ENCODE measurements at places on chromosomes 12 and 14. TPM values are rescaled to one million over a fixed set of nuclear protein-coding genes. Genes with fewer than 3 reads are reported as not detected.

The VPS37B gene
- 52.4 TPM for total RNA-seq

The TAS2R10 gene
- total RNA-seq: not detected

The DAO gene
- total RNA-seq: not detected

The KLRK1 gene
- total RNA-seq: 1.2 TPM

The ATP2A2 gene
- total RNA-seq: 176 TPM

The ABHD4 gene
- total RNA-seq: 18.7 TPM

The KCNJ8 gene
- total RNA-seq: 29.8 TPM

The CMTM5 gene
- 2.9 TPM for total RNA-seq

The TSPAN19 gene
- total RNA-seq: not detected

- peaks cover 13% of the 10 kb centered on the region for H3K36me3 ChIP-seq
- H3K4me1 ChIP-seq: peaks cover 18% of the 10 kb centered on the region
- H3K27ac ChIP-seq: no peak overlapping the region
- no peak for DNase-seq
- H3K27me3 ChIP-seq: no peaks in the 10 kb centered on the region
- H3K4me3 ChIP-seq: no peak overlapping the region
These were observed 175.8 kb upstream of the BCL2L14 start for GRCh38 chr12:11894890-11895289.

GRCh38 chr12:12839003-12839395, 25.9 kb downstream of the DDX47 start:
- H3K27me3 ChIP-seq: no peaks in the 10 kb centered on the region
- DNase-seq: no peak
- no peak overlapping the region for H3K27ac ChIP-seq
- peaks cover 2% of the 10 kb centered on the region for H3K36me3 ChIP-seq
- H3K4me1 ChIP-seq: no peaks in the 10 kb centered on the region

- DNase-seq: no peak
- H3K27ac ChIP-seq: no peak overlapping the region
- no peak overlapping the region for H3K4me3 ChIP-seq
- no peaks in the 10 kb centered on the region for H3K4me1 ChIP-seq
These were observed 3.7 kb upstream of the KRT2 start for GRCh38 chr12:52655720-52656124.

DNA sequence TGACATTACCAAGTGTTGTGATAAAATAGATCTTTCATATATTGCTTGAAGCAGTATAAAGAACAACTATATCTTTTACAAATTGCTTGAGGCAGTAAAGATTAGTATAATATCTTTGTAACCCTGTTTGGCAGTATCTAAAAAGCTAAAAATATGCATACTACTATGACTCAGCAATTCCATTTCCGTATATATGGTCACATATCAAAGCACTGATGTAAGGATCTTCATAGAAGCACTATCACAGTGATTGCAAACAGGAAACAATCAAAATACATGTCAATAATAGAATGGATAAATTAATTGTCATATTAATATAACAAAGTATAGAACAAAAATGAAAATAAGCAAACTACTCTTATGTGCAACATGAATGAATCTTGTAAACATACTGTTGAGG, 158.4 kb upstream of the IGF1 start:
- no peaks in the 10 kb centered on the region for H3K36me3 ChIP-seq
- no peak overlapping the region for H3K27ac ChIP-seq
- no peaks in the 10 kb centered on the region for H3K4me1 ChIP-seq
- DNase-seq: no peak
- no peaks in the 10 kb centered on the region for H3K27me3 ChIP-seq

- H3K27ac ChIP-seq: no peak overlapping the region
- H3K36me3 ChIP-seq: no peaks in the 10 kb centered on the region
- H3K4me1 ChIP-seq: no peaks in the 10 kb centered on the region
These were observed 357.4 kb upstream of the PRICKLE1 start for GRCh38 chr12:42946871-42947381.

DNA sequence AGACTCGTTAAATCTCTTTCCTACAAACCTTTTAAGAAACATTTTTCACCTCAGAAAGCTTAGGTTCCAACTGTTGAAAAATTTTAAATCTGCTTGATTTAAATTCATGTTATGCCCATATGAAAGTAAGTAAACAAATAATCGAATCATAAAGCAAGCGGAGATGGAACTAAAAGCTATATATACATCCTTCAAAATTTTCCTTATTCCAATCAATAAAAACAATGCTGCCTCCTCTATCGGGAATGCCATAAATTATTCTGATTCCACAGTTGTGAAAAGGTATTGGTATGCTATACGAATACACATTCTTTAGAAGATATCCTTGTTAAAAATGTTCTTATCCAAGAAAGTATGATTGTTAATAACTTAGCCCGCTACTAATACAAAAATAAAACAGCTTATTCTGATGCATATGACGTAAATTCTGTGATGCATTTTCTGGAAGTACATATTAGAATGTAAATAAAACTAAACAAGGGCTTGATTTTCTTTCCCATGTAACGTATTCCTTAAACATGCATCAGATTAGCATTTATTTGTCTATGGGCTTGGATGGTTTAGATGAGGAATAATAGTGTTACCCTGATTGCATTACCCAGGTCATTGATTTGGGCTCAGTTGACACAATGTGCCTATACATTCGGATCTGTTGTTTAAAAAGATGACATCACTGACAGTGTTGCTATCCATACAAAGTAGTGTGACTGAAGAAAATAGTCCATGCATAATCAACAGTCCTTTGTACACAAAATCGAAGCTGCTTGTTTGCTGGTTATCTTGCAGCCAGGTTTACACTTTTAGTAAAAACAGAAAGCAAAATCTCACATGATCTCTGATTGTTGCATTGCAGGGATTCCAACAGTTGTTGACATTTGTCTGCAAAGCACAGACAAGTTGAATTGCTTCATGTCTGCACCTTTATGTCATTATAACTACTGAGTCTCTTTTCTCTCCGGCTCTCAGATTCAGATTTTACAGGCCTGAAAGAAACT, 656 bp upstream of the DTD2 start:
- peaks cover 1% of the 10 kb centered on the region for H3K36me3 ChIP-seq
- peaks cover 30% of the 10 kb centered on the region for H3K4me1 ChIP-seq
- peak overlapping the region; percentile 72 for H3K4me3 ChIP-seq
- DNase-seq: no peak

DNA sequence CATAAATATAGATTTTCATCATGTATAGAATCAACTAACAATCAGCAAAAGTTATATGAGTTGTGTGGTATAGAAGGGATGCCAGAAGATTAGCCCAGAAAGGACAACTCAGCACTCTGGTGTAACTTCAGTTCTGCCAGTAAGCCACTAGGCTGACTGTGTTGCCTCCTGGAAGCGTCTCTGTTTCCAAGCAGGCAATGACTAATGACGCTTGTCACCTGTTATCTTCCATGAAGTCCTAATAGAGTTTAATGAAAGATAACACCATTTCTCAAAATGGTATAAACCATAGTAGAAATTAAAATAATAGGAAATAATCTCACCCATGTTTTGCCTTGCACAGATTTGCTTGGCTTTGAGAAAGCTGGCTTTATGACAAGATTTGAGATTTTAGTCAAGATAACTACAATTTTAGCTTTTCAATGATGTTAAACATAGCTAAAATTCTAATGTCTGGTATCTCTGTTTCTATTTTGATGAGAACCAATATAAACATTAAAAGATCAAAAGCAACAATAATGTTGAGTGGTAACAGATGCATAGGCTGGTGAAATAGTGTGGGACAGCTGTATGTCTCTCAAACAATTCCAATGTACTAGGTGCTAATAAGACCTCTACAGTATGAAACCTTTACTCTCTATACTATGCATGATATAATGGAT, 9.0 kb upstream of the RNU6-7 start:
- H3K27ac ChIP-seq: no peak overlapping the region
- no peak for DNase-seq
- no peak overlapping the region for H3K4me3 ChIP-seq
- no peaks in the 10 kb centered on the region for H3K27me3 ChIP-seq
- no peaks in the 10 kb centered on the region for H3K36me3 ChIP-seq
- no peaks in the 10 kb centered on the region for H3K4me1 ChIP-seq

- no peaks in the 10 kb centered on the region for H3K27me3 ChIP-seq
- H3K4me1 ChIP-seq: peaks cover 3% of the 10 kb centered on the region
- no peaks in the 10 kb centered on the region for H3K36me3 ChIP-seq
- no peak for DNase-seq
- H3K4me3 ChIP-seq: no peak overlapping the region
These were observed 336.9 kb downstream of the DUSP6 start for GRCh38 chr12:89015419-89015818.

DNA sequence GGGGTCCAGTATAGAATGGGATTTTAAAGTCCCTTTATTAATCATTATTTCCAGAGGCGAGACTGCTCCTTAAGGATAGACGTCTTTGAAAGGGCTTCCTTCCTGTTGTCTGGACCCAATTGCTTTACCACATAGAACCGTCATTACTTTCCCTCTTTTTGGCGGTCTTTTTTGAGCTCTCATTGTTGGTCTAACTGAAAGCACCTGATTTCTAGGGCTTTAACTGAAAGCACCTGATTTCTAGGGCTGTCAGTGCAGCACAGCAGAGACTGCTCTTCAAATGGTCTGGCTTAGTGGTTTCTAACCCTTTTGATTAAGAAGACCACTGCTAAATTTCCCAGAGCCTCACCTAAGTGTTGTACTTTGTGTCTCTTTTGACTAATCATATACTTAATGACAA, 95.8 kb downstream of the PRKCH start:
- no peak overlapping the region for H3K27ac ChIP-seq
- H3K27me3 ChIP-seq: no peaks in the 10 kb centered on the region
- no peaks in the 10 kb centered on the region for H3K36me3 ChIP-seq

DNA sequence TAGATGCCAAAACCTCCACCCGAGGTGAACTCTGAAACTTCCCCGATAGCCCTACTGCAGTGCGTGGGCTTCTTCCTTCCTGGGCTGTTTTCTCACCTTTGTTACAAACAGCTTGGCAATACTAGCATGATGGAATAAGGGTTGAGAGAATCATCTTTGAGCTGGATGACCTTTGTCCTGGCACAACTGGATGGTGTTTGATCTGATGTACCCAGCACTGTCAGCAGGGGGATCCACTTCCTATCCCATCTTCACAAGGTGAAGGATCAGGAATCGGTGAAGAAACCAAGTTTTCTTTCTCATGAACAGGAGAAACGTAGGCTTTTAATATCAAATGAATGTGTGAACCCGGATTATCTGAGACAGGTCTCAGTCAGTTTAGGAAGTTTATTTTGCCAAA, 19.5 kb upstream of the LRRC10 start:
- DNase-seq: no peak
- no peak overlapping the region for H3K4me3 ChIP-seq
- H3K27me3 ChIP-seq: no peaks in the 10 kb centered on the region
- no peaks in the 10 kb centered on the region for H3K4me1 ChIP-seq

DNA sequence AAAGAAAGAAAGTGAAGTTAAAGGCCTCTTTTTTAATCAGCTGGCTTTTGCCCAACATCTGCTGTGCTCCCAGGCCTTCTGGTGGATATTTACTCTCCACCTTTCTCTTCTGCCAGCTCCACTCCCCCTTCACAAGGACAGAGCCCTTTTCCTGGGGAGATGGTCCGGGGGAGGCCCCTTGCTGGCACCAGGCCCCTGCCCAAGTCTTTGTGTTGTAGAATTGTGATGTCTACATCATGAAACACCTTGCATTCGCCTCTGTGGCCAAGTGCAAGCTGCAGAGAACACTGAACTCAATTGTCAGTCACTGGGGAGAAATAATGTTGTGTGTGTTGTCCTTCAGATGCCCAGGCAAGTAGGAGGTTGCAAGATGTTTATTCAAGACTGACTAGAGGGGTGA, 150.3 kb downstream of the DPF3 start:
- peak overlapping the region; percentile 7 for H3K27ac ChIP-seq
- H3K27me3 ChIP-seq: no peaks in the 10 kb centered on the region
- H3K4me1 ChIP-seq: peaks cover 3% of the 10 kb centered on the region
- no peaks in the 10 kb centered on the region for H3K36me3 ChIP-seq
- DNase-seq: peak; percentile 72

GRCh38 chr14:72416081-72416849, 477.6 kb downstream of the DPF3 start:
- no peaks in the 10 kb centered on the region for H3K4me1 ChIP-seq
- H3K27ac ChIP-seq: no peak overlapping the region
- no peaks in the 10 kb centered on the region for H3K36me3 ChIP-seq
- no peak overlapping the region for H3K4me3 ChIP-seq
- H3K27me3 ChIP-seq: no peaks in the 10 kb centered on the region
